ENCODE measurements at places on chromosomes 1 and 21. TPM values are rescaled to one million over a fixed set of nuclear protein-coding genes. Genes with fewer than 3 reads are reported as not detected.

OR2T11 gene
- not detected for polyA plus RNA-seq

GRCh38 chr1:15125101-15125745 lies 28.3 kb upstream of the TMEM51 start:
- no peak for DNase-seq

ATP1A4 gene
- 1.3 TPM for polyA plus RNA-seq

GRCh38 chr1:1625404-1625775 lies 6.6 kb upstream of the MMP23B start:
- no peak for DNase-seq

ORC1 gene
- polyA plus RNA-seq = 4.3 TPM

GRCh38 chr1:30668024-30668423 lies 55.4 kb downstream of the MATN1 start:
- no peak for DNase-seq

Data from muscle of arm (tissue), 14 donors.